ENCODE measurements at places on chromosomes 16 and 17. TPM values are rescaled to one million over a fixed set of nuclear protein-coding genes. Genes with fewer than 3 reads are reported as not detected.

The FBXW10B gene
- 4.0 TPM for total RNA-seq

GRCh38 chr16:82470016-82470415 is 156.8 kb upstream of the CDH13 start:
- DNase-seq, result no peak

DNA sequence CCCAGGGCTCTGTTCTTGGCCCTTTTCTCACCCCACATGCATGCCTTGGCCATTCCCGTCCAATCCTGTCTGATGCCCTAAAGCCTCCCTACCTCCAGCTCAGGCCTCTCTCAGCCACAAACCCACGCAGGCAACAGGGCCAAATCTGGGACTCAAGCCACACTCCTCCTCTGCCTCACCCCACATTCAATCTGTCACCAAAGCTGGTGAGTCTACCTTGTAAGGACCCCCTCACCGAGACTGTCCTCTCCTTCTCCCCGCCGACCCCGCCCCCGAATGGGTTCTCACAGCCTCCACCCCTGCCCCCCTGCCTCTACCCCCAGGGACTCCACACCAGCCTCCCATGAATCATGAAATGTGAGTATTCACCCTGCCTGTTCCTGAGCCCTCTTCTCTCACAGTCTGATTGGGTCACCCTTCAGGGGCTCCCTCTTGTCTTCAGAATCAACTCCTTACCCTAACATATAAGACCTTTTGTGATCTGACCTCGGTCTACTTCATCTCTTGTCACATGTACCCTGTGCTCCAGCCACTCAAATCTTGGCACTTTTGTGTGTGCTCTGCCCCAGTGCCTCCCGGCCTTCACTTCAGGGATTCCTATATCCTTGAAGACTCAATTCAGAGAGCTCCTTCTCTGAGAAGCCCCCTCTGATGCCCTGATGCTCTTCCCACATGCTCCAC is 10.7 kb downstream of the EPOP start:
- DNase-seq, result no peak

- DNase-seq, result peak; percentile 13
Measured at GRCh38 chr16:50833929-50834328, 92.0 kb downstream of the CYLD start.

GRCh38 chr16:56202036-56202435 is 10.7 kb downstream of the GNAO1 start:
- no peak for DNase-seq

The ABI3 gene
- 6.7 TPM for total RNA-seq

- peak; percentile 24 for DNase-seq
Measured at GRCh38 chr17:27413792-27414191, 42.5 kb upstream of the KSR1 start.

The PRR15L gene
- total RNA-seq, result 17.0 TPM

GRCh38 chr16:49629851-49630250 is 226.1 kb downstream of the ZNF423 start:
- DNase-seq, result no peak

- no peak for DNase-seq
Measured at GRCh38 chr16:80016731-80017326, 416.3 kb upstream of the MAF start.

- no peak for DNase-seq
Measured at GRCh38 chr17:2814481-2815341, 18.5 kb downstream of the RAP1GAP2 start.

The TEKT3 gene
- not detected for total RNA-seq

DNA sequence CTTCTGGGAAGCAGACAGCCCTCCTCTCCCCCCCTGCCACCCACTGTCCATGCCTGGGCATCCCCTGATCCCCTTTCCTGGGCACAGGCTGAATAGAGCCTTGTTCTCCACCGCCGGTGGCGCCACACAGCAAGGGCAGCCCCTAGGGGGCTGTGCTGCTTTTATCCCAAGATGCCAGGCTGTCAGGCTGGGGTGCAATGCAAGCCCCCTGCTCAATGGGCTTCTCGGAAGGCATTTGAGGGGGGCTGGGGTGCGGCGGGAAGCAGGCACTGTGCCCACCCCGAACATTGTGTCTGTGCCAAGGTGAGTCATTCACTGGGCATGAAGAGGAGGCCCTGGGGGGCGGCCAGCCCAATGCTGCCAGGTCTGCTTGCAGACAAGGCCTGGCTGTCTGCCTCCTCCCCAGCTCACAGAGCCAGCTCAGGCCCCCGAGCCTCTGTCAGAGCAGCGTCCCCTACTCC is 1.5 kb upstream of the GFAP start:
- DNase-seq, result peak; percentile 66

- no peak for DNase-seq
Measured at GRCh38 chr16:78310990-78311561, 211.6 kb downstream of the WWOX start.

- no peak for DNase-seq
Measured at GRCh38 chr17:37743612-37743874, 1.3 kb downstream of the HNF1B start.

DNA sequence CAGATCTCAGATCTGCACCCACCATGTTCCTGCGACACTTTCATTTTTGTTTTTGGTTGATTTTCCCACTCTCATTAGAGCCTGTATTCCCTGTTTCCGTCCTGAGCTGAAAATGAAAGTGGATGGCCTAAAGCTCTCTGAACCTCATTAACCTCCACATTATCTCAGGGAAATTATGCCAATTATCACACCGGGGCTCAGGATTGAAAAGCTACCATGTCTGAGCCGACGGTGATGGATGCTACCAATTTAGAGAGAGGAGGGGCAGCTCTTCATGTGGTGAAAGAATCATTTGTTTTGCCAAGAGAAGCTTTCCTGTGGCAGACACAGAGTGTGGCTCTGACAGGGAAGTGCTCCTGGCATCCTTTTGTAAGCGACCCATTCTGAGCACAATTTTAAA is 410.4 kb upstream of the CDH11 start:
- no peak for DNase-seq

DNA sequence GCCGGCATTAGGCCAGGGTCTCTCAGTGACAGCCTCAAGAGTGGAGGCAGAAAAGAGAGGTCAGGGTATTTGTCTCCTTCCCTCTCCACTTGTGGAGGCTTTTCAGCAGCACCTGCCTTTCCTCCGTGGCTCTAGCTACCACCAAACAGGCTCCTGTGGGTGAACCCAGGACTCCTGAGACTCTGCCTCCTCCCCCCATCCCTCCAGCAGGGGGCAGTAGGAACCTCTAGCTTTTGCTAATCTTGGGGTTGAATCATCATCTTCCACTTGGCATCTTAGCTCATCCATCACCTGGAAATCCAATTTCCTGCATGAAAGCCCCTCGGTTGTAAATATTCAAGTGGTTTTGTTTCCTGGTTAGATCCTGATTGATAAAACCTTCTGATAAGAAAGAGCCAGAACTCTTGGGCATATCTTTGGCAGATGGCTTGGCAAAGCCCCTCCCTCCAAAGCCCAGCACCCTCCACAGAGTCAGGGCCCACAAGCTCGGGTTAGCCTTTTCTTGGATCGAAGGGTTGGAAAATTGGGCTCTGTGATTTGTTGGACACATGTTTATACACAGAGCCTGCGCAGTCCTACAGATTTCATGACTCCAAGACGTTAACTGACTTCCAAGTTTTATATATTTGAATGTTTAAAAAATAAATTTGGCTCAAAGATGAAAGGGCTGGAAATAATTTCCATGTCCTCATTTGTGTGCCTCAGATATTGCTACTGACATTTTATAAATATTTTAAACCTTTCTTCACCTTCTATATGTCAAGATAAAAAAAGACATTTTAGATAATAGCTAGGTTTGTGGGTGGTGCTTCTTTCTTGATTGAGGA is 322.1 kb downstream of the MAP2K4 start:
- no peak for DNase-seq

DNA sequence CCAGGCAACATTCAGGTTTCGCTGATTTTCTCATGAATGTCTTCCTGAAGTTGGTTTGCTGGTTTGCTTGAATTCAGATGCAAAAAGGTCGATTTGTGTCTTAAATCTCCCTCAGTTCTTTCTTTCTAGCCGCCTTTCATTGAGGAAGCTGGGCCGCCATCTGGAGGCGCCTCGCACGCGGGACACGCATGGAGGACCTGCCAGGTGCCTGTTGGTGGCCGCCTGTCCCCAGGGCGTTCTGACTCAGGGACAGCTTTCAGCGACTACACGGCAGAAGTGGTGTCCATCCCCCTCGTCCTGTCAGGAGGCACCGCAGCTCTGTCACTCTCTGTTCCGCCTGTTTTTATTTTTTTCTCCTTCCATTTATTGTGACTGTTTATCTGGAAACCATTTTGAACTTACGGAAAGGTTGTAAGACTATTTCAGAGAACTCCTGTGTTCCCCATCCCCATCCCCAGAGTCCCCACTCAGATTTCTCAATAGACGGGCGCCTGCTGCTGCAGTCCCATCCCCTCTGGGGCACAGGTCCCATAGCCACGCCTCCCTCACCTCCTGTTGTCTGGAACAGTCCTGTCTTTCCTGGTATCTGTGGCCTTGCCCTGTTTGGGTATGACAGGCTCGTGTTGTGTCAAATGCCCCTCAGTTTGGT is 33.2 kb downstream of the COX4I1 start:
- no peak for DNase-seq

DNA sequence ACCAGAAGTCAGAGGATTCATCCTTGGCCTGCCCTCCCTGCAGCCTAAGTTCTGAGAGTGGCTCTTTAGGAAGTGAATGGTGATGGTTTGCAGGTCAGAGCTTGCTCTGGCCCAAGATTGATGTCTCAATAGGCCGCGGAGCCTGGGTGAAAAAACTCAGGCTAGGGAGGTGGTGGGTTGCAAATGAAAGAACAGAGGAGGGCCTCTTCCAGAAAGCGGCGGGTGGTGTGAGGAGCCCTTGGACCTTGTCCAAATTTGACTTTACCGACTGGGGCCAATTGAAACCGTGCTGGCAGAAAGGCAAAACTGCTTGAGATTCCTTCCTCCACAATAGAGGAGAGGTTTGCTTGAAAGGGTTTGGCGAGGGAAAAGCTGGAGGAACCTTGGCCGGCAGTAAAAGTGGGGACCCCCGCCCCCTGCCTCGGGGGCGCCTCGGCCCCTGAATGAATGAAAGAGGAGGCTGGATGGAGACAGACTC is 331.3 kb downstream of the SEC14L1 start:
- no peak for DNase-seq

The PHOSPHO1 gene
- not detected for total RNA-seq

GRCh38 chr17:7685533-7686221 is 1.6 kb downstream of the TP53 start:
- DNase-seq, result peak; percentile 96

DNA sequence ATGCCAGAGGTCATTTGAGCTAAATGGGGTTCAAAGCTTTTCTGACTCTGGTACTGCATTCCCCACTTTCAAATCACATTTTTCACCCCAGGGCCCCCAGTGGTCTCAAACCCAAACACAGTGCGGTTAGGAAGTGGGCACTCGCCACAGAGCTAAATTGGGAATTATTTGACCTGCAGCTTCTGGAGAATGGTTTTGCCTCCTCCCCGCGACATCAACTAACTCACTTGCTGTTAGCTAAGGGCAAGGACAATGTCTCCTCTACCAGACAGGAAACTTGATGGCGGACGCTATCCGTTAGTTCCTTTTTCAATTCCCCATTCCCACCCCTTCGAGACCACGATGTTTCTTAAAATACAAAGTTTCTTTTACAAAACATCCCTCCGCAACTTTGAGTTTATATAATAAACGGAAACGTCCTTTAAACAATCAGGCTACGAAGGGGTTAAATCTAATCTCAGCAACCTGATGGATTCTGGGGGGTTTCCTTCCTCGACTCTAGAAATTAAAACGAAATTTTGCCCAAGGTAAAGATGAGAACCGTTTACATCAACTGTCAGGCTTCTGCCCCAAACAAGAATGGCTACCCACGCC is 500 bp upstream of the KAT7 start:
- DNase-seq, result no peak

- no peak for DNase-seq
Measured at GRCh38 chr16:49543631-49543946, 170.0 kb downstream of the C16orf78 start.

- DNase-seq, result no peak
Measured at GRCh38 chr17:32699247-32699646, 177.7 kb downstream of the MYO1D start.

- DNase-seq, result peak; percentile 95
Measured at GRCh38 chr16:87765776-87766484, at the start of gene KLHDC4. Gene KLHDC4, minus strand, starts transcription at chr16:87765986. Its CDS starts 96 bp downstream, at chr16:87765890.

DNA sequence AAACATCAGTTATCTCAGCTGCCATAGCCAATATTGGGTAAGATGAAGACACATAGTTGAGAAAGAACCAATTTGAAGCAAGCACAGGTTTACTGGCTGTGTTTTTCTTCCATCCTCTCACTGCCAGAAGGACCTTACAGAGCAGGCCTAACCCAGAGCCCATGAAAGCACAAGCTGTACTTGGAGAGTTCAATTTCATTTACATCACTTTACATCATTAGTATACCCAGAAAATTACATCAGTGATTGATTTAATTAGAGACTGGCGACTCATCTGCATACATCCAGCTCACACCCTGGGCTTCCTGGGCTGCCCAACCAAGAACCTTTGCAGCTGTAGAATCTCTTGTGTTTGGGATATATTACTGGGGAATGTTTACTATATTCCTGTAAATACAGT is 23.7 kb downstream of the LRRC36 start:
- no peak for DNase-seq

Measured in suprapubic skin (tissue), 4 donors.